Epithelial cell of proximal tubule (primary cell): ENCODE measurements at places on chromosomes 12 and 14. TPM values are rescaled to one million over a fixed set of nuclear protein-coding genes. Genes with fewer than 3 reads are reported as not detected.
A peak's percentile ranks its signal among the peaks of the same experiment; 100 is the strongest.

DNA sequence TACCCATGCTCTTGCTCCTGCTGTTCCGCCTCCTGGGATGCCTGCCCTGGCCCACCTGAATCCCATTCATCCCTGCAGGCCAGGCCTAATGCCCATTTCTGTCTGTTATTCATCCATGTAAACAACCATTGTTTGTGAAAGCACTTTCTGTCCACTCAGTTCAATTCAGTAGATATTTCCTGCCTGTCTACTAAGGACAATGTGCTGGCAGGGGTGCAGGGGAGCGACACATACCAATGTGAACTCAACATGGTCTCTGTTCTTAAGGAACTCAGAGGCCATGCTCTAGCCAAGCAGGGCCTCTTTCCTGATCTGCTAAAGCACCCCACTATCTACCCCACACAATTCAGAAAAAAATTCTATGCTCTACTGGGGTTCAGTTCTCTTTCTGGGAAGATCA, 88.5 kb upstream of the ZFP36L1 start:
- DNase-seq, result no peak

- DNase-seq, result no peak
Measured at GRCh38 chr12:6965026-6965661, 5.3 kb downstream of the PHB2 start.

DNA sequence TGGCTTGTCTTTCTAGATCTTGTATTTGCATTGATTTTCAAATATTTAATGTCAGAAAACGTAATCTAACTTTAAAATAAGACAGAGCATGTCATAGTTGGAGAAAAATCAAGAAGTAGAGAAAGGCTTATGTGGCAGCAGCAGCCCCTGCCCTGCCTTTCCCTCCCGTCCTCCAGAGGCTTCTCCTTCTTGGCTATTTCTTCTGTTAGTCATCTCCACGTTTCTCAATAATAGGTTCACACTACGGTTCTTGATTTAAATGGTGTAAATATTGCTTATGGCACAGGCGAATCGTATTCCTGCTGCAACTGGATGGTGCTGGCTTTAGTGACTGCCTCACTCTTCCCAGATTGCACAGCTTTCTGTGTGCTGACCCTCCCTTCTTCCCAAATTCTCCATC, 42.8 kb downstream of the SLC8B1 start:
- no peak for DNase-seq

DNA sequence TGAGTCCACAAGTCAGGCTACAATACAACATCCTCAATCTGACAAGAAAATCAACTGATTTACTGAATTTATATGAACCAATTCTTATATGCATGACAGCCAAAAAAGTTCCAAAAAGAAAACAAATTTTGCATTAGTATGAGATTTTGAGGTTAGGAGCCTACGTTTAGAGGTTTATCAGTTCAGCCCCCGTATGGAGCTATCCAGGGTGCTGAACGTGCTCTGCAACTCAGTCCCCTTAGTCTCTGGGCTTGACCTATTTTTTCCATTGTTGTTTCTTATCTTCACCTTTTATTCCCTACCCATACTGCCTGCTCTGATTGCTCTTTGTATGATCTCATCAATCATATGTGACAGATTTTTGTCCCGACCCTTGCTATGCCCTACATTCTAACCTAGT, 693.0 kb downstream of the NRXN3 start:
- DNase-seq, result no peak

DNA sequence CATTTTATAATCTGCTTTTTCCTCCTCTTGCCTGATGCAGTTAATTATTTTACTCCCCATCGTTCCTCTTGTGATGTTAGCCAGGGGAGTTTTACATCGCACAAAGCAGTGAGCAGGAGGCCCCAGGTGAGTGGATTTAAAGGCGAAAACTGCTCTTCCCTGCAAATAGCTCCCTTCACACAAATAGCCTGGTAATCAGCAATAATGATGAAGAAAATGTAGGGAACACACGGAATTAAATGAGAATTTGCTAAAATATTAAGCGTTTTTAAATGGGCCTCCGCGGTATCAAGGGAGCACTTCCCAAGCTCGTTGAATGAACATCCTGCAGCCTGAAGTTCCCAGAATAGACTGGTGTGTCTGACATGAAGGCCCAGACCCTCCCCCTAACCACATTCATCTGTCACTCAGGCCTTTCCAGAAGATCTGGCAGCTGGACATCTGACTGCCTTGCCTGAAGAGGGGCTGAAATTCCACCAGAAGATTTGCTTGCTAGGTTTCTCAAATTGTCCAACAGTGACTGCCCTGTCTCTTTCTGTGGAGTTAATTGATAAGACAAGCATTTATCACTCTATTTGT, 127.2 kb downstream of the CCDC60 start:
- DNase-seq, result no peak

DNA sequence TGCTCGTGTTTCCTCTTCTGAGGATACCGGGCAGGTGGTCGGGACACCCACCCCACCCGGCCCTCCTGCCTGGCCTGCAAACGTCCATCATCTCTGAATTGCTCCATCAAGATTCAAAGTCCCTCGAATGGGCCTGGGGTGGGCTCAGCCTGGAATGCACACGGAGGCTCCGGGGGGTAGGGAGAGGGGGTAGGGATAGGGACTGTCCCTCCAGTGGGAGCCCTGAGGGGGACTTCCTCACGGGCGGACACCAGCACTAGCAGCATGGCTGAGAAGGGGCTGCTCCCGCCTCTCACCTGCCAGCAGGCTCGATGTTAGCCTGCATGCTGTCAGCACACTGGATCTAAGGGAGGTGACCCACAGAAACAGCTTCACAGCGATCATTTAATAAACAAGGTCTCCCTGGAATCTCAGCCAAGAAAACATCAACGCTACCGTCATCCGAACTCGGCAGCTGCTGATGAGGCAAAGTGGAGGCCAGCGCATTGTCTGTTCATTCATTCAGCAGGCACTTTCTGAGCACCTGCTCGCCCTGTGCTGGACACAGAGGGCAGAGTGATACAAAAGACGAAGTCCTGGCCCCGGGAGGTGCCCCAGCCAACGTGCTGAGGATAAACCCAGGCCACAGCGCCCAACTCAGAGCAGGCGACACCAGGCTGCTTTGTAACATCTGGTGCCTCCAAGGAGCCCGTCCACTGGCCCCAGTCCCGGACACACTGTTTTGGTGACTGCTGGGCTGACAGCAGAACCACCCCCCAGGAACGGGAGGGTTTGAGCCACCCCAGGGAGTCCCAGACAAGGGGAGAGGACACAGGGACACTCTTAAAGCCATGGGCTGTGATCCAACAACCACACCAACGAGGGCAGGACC, 6.3 kb downstream of the TMEM179 start:
- DNase-seq, result no peak

DNA sequence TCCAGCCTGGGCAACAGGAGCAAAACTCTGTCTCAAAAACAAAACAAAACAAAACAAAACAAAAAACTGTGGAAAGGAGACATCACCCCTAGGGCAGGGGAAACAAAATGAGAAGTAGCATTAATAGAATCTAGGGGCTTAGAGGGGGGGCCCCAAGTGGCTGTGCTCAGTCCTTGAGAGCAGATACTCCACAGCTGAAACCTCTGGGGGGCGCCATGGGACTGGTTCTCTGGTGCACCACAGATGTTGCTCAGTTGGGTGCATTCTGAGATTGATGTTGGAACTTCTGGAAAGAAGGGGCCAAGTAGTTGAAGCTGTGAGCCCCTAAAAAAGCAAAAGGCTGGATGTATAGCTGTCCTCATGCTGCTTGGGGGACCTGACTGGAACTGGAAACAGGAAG, 11.8 kb upstream of the SYNE2 start:
- DNase-seq, result no peak

- DNase-seq, result no peak
Measured at GRCh38 chr14:102484316-102484715, 25.3 kb downstream of the ANKRD9 start.

GRCh38 chr12:34605955-34606748, 583.9 kb downstream of the ALG10 start:
- no peak for DNase-seq

DNA sequence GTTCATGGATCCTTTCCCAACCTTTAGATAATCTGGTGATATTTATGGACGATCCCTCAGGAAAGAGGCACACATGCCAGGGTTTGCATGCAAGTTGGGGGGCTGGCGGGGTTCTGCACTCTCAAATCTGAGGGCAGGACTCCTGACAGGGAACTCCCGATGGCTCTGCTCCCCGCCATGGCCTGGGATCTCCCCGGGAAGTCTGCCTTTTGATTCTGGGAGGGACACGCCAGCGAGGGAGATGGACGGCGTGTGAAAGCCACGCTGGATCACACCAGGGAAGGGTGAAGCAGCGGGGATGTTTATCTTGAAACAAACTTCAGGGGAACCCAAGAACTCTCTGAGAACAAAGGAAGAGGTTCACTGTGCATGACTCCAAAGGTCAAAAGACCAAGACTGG, 43.6 kb downstream of the LGMN start:
- DNase-seq, result no peak

DNA sequence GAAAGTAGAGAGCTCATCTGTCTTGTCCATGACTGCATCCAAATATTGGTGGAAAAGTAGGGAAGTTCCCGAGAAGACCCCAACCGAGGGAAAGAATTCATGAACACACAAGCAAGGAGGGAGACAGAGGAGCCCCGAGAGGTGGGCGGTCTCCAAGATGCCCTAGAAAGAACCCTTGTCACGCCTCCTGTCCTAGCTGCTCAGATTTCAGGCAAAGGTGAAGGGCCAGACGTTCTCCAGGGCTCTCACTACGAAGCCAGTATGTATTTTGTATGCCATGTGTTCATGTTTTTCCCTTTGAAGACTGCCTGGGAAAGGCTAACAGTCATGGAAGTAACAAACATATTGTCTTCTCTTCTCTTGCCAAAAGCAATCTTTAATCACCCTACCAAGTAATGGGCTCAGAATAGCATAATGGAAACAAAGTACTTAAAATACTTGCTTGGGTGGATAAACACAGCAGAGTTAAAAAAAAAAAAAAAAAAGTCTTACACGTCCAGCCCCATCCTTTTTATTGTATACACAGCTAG, 99.2 kb upstream of the TBX3 start:
- DNase-seq, result no peak

- DNase-seq, result no peak
Measured at GRCh38 chr12:68239309-68239982, 13.8 kb upstream of the IL26 start.

- no peak for DNase-seq
Measured at GRCh38 chr12:110583137-110584059, at the start of gene PPTC7. TSS of gene PPTC7 (minus strand) at chr12:110583318. CDS start at chr12:110583031, 287 bp downstream.

GRCh38 chr12:128336204-128337070, 69.5 kb downstream of the TMEM132C start:
- DNase-seq, result no peak

- DNase-seq, result no peak
Measured at GRCh38 chr12:68240975-68241374, 12.4 kb downstream of the IL22 start.

- no peak for DNase-seq
Measured at GRCh38 chr12:4379405-4379804, at the start of gene FGF23. TSS of gene FGF23 (minus strand) at chr12:4379712. CDS start at chr12:4379582, 130 bp downstream.

DNA sequence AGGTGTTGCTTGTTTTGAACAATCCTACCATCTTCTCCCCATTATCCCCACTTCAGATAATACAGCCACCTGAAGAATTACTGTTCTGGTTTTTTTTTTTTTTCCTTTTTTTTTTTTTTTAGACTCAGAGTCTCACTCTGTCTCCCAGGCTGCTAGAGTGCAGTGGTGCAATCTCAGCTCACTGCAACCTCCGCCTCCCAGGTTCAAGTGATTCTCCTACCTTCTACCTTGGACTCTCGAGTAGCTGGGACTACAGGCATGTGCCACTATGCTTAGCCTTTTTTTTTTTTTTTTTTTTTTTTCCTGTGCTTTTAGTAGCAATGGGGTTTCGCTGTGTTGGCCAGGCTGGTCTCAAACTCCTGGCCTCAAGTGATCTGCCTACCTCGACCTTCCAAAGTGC, 179.4 kb upstream of the ABCD2 start:
- DNase-seq, result no peak

- DNase-seq, result no peak
Measured at GRCh38 chr14:85187521-85187920, 342.4 kb upstream of the FLRT2 start.

- DNase-seq, result no peak
Measured at GRCh38 chr12:104604995-104605675, 148.4 kb downstream of the CHST11 start.

GRCh38 chr12:116432314-116432750, 126.8 kb upstream of the MAP1LC3B2 start:
- no peak for DNase-seq

DNA sequence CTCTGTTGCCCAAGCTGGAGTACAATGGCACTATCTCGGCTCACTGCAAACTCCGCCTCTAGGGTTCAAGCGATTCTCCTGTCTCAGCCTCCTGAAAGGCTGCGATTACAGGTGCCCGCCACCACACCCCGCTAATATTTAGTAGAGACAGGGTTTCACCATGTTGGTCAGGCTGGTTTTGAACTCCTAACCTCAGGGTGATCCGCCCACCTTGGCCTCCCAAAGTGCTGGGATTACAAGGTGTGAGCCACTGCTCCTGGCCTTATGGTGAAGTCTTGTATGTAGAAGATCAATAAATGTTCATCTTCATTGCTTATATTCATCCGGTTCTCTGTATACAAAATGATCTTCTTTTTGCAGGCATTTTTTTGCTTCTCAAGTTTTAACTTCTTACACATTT, 47.8 kb downstream of the MDM2 start:
- DNase-seq, result no peak

- no peak for DNase-seq
Measured at GRCh38 chr12:103326190-103326589, 169.6 kb downstream of the C12orf42 start.

GRCh38 chr14:78143489-78144145, 26.6 kb upstream of the NRXN3 start:
- DNase-seq, result peak; percentile 31

DNA sequence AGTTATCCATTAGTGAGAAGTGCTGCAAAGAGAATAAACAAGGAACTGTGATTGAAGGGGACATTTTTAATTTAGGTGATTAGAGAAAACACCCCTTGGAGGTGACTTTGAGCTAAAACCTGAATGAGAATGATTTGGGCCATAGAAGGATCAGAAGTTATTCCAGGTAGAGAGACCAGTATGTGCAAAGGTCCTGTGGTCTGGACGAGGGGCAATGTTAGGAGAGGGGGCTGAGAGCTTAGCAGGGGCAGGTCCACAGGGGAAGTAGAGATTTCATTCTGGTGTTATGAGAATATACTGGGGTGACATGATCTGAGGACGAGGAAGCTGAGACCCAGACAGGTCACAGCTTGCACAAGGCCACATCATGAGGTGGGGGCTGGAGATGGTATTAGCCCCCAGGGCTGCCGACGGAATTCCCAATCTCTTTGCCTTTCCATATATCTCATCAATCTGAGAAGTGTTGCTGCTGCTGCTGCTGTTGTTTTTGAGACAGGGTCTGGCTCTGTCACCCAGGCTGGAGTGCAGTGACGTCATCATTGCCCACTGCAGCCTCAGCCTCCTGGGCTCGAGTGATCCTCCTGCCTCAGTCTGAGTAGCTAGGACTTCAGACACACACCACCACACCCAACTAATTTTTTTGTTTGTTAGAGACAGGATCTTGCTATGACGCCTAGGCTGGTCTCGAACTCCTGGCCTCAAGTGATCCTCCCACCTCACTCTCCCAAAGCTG, 55.6 kb downstream of the KCTD10 start:
- DNase-seq, result no peak

Gene HCAR2
- not detected in 2 replicates for total RNA-seq

Gene ELK3
- total RNA-seq, result 45.7 and 46.3 TPM in 2 replicates

Gene BCL11B
- 0.23 and 0.58 TPM in 2 replicates for total RNA-seq

Gene RAD52
- 3.7 and 9.3 TPM in 2 replicates for total RNA-seq

Gene BHLHE41
- 1.3 and 5.2 TPM in 2 replicates for total RNA-seq

Gene SLC6A15
- 1.4 and 2.3 TPM in 2 replicates for total RNA-seq

Gene CLSTN3
- total RNA-seq, result 25.2 and 57.5 TPM in 2 replicates

Gene CKB
- total RNA-seq, result 492 and 789 TPM in 2 replicates

Gene ADCY4
- total RNA-seq, result 1.6 and 8.0 TPM in 2 replicates

Gene NTF3
- total RNA-seq, result 1.9 and 2.1 TPM in 2 replicates

Gene ANP32D
- total RNA-seq, result not detected in 2 replicates

Gene CLEC2B
- total RNA-seq, result not detected in 2 replicates
